ENCODE measurements at places on chromosomes 13 and 19.
A peak's percentile ranks its signal among the peaks of the same experiment; 100 is the strongest.

DNA sequence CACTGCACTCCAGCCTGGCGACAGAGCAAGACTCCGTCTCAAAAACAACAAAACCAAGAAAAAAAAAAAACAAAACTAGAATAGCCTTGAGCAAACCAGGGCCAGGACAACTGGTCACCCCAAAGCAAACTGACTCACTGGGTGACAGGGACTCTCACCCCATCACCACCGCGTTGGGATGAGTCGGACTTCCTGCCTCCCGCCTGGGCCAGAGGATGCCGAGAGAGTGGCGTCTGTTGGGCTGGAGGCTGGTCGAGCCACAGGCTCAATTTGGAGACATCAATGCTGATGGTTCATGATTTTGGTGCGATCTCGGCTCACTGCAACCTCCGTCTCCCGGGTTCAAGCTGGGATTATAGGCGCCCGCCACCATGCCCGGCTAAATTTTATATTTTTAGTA, 11.6 kb downstream of the TMPRSS9 start:
- no peak for DNase-seq

GRCh38 chr19:45501730-45502014, 3.4 kb downstream of the PPM1N start:
- DNase-seq: no peak

DNA sequence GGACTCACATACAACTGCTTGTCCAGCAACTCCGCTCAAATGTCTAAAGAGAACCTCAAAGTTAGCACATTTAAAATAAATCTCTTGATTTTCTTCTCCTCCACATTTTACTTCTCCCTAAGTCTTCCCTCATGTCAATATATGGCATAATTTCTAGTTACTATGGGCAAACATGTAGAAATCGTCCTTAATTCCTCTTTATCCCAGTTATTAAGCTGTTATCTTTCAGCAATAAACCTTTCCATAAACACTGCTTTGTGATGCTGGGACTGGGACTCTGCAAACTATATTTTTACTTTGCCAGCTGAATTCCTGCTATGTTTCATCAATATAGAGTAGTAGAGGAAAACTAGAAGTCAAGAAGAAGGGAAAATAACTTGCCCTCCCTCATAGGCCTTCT, 99.7 kb downstream of the KCNRG start:
- no peak for DNase-seq

DNA sequence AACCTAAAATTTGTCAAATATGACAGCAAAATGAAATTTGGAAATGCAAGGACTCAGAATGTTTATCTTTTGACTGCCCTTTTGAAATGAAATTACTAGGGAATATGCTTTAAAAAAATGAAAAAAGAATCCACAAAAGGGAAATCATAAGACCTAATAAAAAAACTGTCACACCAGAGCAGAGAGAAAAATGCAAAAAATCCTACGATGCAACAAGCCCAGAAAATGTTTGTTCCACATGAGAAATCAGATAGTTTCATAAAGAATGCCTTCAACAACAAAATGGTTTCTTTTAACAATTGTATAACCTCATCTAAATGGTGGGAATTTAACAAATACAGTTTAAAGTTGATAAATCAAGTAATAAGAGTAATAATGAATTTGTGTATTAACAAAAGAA, 8.0 kb downstream of the LPAR6 start:
- no peak for DNase-seq

GRCh38 chr19:56934438-56935090, 94.0 kb upstream of the PEG3 start:
- DNase-seq: no peak

GRCh38 chr13:29817604-29818378, 32.6 kb downstream of the UBL3 start:
- DNase-seq: no peak

DNA sequence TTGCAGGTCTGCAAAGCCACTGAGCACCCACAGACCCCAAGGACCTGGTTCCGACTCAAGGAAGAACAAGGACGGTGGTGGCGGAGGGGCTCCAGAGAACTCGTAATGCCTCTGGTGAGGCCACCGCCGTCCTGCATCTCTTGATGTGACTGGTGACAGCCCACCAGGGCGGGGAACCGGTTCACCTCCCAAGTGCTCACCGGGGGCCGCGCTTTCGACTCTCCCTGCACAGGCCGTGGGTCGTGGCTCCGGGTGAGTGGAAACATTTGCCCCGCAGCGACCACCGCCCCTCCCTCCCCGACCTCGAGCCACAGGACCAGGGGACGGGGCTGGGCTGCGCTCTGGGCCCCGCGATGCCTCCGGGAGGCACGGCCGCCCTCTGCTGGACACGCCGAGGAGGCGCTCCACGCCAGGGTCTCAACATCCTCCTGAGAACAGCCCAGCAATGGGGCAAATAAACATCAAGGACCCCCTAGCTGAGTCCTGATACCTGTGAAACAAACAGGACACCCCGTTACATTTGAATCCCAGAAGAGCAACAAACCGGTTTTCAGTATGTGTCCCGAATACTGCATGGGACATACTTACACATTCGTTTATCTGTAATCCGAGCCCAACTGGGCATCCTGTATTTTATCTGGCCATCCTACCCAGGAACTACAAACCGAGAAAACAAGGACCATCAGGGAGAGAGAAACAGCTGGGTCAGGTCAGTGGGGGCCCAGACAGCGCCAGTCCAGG, 3.9 kb upstream of the PLPP2 start:
- peak; percentile 67 for DNase-seq

- DNase-seq: peak; percentile 75
Observed at GRCh38 chr19:38736413-38737280, 7.6 kb downstream of the CAPN12 start.

- DNase-seq: no peak
Observed at GRCh38 chr13:37481011-37481884, 117.3 kb downstream of the POSTN start.

GRCh38 chr13:71169180-71169579, 697.8 kb downstream of the DACH1 start:
- DNase-seq: no peak

DNA sequence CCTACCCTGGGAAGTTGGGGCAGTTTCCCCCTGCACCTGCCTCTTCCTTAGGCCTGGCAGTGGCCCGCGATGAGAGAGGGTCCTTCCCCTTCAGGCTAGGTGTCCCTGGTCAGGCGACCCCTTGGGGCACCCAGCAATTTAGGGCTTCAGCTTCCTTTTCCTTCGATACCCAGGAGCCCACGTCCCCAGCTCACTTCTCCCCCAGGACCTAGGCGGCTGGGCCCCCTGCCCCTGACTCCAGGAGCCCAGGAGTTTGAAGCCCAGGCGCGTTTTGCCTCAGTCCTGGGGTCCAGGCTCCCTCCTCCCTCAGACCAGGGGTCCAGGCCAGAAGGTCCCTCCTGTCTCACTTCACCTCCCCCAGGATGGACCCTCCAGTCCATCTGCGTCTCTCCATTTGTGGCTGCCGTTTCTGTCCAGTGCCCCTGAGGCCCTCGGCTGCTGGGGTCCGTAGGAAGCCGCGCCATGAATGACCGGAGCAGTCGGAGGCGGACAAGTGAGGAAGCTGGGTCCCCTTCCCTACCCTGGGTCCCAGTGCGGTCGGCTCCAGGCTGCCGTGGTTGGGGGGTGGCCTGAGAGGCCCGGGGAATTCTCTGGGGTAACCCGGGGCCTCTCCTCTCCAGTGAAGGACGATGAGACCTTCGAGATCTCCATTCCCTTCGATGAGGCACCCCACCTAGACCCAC, 714 bp downstream of the CCDC106 start:
- DNase-seq: no peak

DNA sequence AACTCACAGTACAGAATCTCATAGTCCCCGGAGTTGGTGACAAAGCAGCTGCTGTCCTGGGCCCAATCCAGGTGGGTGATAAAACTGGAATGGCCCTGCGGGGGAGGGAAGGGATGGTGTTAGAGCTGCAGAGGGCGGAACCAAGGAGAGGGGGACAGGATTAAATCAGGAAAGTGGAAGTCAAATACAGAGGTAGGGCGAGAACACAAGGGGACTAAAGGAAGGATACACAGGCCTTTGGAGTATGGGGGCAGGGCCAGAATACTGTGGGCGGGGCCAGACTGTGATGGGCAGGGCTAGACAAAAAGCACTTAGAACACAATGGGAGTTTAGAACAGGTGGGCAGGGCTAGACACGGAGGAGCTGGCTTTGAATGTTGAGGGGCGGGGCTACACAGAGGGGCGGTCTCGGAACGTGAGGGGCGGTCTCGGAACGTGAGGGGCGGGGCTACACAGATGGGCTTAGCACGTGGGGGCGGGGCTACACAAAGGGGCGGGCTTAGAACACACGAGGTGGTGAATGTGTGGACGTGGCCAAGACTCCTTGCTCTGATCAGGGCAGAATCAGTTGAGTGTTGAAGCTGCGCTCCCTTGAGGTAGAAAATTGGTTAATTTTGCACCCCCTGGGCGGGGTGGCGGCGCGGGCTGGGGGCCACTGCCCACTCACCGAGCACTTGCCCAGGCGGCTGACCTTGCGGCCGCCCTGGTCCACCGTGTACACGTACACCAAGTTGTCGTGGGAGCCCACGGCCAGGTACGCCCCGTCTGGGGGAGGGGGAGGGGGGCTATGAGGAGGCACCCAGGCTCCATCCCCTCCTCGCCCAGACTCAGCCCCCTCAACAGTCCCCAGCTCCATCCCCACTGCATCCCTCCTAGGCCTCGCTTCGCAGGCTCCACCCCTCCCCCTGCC, 14.0 kb upstream of the GPR4 start:
- peak; percentile 88 for DNase-seq

DNA sequence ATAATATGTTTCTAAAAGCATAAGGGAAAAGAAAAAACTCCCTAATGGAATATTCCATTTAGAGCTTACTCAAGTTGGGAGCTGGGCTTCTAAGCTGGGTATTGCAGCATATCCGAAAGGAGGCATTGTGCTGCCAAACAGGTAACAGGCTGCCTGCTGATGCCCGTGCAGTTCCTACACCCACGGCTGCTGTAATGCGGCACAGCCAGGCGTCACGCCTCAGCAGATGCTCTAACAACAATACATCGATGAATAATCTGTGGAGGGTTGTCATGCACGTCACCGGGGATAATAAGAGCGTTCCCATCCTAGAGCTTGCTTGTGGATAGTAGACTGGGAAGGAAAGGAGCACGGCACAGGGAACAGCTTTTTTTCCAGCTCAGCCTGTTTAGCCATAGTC, 1582.1 kb upstream of the SLC10A2 start:
- no peak for DNase-seq

GRCh38 chr13:97659602-97660001, 225.6 kb downstream of the RAP2A start:
- DNase-seq: no peak

GRCh38 chr13:77728265-77729125, 31.0 kb downstream of the SLAIN1 start:
- DNase-seq: no peak

- no peak for DNase-seq
Observed at GRCh38 chr13:109735436-109735966, 50.9 kb downstream of the IRS2 start.

DNA sequence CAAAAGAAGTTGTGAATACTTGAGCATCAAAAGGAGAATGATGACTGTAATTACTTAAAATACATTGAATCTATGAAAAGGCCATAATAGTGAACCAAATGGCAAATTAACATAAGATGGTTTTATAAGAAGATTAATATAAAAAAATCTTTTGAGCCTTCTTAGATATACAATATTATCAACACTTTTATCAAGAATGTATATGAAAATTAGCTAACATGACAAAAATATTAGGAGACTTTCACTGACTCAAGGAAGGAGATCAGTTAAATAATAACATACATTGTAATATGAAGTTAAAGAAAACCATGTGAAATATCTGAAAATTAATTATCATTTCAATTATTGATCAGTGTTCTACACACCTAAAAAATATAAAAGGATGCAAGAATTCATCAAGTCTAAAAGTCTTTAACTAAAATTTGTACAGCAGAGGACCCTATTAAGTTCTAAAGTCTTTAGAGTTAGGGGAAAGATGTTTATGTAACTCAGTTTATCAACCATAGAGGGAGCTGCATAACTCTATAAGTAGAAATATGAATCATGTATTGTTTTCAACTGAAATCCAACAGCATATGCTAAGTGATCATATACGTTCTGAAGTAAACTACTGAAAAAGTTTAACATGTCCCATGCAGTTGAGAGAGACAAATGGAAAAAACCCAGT, 756.1 kb upstream of the MIR17HG start:
- DNase-seq: no peak

- DNase-seq: no peak
Observed at GRCh38 chr19:29293736-29294342, 80.9 kb upstream of the UQCRFS1 start.

- DNase-seq: no peak
Observed at GRCh38 chr13:44759384-44760360, 183.5 kb upstream of the TSC22D1 start.

GRCh38 chr19:40312533-40312932, 27.4 kb upstream of the AKT2 start:
- DNase-seq: no peak

DNA sequence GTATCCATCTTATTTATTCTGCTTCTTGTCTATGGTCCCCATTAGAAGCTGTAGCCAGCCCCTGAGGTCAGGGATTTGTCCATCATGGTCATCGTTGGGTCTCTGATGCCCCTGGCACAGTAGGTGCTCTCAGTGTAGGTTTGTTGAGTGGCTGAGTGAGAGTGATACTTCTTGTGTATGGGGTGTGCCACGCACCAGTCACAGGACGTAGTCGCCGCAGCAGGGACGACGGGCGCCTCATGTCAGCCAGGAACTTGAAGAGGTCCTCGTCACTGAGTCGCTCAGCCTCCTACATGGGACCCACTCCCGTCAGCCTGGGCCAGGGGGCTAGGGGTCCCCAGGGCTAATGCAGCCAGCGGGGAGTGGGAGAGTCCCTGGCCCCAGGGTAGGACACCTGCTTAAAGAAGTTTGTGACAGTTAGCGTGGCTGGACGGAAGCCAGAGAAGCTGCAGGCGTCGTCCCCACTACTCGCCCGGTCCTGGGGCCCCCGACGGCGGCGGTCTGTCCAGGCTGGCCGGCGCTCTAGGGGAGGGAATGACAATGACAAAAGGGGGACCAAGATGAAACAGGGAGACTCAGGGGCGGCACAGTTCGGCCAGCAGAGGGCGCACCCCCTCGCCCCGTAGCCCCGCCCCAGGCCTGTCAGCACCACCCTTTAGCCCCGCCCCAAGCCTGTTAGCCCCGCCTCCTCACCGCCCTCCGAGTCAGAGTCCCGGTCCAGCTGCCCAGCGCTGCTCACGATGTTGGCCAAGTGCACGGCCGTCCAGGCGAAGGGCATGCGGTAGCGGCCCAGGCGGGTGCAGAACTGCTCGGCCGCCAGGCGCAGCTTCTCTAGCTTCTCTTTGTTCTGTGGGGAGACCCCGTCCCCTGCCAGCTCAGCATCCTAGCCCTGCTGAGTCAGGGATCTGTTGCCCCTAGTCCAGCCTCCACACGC, 3.7 kb downstream of the ANGPTL8 start:
- peak; percentile 96 for DNase-seq

- DNase-seq: no peak
Observed at GRCh38 chr13:36858290-36858689, 39.3 kb downstream of the RFXAP start.

- DNase-seq: no peak
Observed at GRCh38 chr19:39408392-39409207, 2.0 kb downstream of the ZFP36 start.
